ENCODE measurements at places on chromosomes 12 and 14. TPM values are rescaled to one million over a fixed set of nuclear protein-coding genes. Genes with fewer than 3 reads are reported as not detected.
A peak's percentile ranks its signal among the peaks of the same experiment; 100 is the strongest.

Gene OTX2
- not detected for total RNA-seq

Gene DHRS2
- 0.69 TPM for total RNA-seq

DNA sequence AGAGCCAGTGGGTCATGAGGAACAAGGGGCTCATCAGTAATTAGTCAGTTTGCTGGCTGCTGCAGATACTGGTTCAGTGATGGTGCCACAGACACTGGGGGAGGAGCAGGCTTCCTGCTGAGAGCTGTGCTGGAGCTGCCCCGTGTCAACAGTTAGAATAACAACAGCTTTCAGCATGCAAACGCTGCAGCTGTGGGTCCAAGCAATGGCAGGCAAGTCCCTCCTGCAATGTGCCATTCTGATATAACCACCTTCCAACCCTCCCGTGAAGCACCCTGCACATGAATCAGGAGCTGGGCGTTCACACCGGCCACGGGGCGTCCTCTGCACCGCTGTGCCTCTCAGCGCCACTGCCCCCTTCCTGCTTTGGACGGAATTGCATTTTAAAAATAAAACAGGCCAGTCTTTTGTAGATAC lies 258.4 kb upstream of the SFSWAP start:
- no peak for DNase-seq

Gene TRAFD1
- 29.4 TPM for total RNA-seq

- DNase-seq, result no peak
Measured at GRCh38 chr12:69030321-69030720, 97.3 kb upstream of the CPM start.

DNA sequence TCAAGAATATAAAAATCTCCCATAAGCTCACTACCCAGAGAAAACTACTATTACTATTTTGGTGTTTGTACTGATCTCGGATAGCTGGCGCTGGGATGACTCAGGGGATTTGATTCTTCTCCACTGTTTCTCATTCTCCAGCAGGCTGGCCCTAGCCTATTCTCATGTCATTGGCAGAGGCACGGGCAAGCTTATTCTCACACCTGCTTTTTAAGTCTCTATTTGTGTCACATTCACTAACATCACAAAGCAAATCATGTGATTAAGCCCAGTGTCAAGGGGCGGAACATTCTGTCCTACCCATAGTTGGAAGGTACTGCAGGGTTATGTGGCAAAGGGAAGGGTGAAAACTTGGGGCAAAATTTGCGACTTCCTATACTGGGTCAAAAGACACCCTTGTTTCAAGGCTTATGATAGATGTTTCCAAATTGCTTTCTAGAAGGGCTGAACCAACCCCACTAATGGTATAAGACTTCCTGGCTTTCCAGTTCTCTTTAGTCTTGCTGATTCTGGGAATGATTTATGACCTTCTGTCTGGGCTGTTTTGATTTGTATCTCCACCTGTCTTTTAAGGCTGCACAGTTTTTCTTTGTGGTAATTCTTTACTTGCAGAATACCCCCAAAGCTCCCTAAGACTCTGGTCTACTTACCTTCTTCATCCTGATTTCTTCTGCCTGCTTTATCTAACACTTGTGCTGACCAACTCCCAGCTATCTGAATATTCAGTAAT lies 406.4 kb downstream of the NRXN3 start:
- no peak for DNase-seq

GRCh38 chr14:55372825-55373224 lies 38.8 kb downstream of the ATG14 start:
- DNase-seq, result no peak

- no peak for DNase-seq
Measured at GRCh38 chr14:45621731-45622130, 368.7 kb upstream of the MIS18BP1 start.

Gene SYT1
- 1.2 TPM for total RNA-seq

DNA sequence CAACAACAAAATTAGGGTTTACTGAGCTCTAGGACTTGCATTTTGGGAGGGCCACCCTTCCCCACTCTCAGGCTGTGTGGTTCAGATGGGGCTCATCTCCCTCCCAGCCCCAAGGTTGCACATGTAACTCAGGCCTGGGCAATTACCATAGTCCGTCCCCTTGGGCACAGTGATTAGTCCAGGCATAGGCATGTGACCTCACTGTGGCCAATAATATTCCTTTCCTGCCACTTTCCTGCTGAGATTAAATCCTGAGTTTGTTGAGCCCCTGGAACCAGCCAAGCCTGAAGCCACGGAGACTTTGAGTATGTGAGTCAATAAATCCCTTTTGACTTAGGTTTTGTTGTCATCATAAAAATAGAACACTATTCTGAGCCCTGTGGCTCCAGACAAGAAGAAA lies 113.0 kb downstream of the AACS start:
- DNase-seq, result no peak

GRCh38 chr14:45251912-45252311 lies 1.1 kb downstream of the MIS18BP1 start:
- DNase-seq, result no peak

GRCh38 chr14:32513571-32514009 lies 184.5 kb downstream of the AKAP6 start:
- DNase-seq, result no peak

DNA sequence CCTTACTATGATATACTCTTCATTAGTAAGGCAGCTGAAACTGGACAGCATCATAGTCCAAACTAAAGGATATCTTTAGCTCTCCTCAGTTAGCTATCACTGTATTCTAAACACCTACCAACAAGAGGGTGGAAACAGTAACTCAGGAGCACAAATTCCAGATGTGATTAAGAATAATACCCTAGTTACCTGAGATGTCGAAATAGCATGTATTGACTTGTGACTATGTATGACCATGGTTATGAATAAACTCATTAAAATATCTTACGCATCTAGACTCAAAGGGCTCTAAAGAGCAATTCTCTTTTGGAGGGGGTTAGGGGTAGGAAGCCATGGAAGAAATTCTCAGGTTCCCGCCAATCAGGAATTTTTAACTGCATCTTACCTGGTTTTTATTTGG lies 90.8 kb downstream of the C2CD5 start:
- DNase-seq, result no peak

DNA sequence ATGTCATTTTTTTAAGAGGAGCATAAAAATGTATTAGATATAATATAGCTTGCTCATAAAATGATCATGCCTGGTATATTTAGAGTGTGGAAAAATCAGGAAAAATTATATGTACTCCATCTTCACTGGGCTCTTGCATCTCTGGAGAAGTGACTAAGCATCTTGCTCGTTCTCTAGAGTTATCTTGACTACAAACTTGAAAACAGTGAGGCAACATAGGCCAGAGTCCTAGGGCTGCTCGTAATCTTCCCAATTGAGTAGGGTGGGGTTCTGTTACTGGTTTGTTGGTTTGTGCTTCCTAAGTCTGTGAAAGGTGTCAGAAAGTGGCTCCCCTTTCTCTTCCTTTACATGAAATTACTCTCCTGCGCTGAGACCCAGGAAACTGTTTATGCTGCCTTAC lies 46.2 kb downstream of the AACS start:
- DNase-seq, result no peak

GRCh38 chr12:48075832-48076231 lies 30.0 kb downstream of the SENP1 start:
- no peak for DNase-seq

GRCh38 chr14:90444077-90444696 lies 47.4 kb downstream of the CALM1 start:
- DNase-seq, result peak; percentile 98

Gene CCDC177
- not detected for total RNA-seq

DNA sequence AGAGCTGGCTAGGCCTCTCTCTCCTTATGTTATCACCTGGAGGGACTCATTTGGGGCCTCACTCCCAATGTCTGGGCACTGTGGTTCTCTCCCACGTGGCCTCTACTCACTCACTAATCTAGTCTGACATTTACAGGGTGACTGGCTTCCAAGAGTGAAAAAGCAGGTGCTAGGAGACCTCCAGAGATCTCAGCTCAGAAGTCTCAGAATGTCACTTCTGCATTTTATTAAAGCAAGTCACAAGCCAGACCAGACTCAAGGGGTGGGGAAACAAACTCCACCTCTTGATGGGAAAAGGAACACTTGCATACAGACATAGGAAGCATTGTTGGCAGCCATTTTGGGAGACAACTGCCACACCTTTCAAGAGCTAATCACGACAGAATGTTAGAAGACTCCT lies 175.9 kb downstream of the MON2 start:
- no peak for DNase-seq

GRCh38 chr14:89507521-89507920 lies 90.5 kb upstream of the FOXN3 start:
- DNase-seq, result peak; percentile 93

DNA sequence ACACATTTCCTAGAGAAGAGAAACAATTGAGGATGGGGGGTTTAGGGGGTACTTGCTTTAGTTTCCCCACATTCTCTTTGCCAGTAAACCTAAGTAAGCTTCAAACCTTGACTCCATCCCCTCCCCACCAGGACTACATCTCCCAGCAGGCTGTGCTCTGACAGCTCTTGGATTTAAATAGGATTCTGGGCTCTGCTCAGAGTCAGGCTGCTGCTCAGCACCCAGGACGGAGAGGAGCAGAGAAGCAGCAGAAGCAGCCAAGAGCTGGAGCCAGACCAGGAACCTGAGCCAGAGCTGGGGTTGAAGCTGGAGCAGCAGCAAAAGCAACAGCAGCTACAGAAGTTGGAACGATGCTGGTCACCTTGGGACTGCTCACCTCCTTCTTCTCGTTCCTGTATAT lies 20.6 kb downstream of the RDH12 start:
- DNase-seq, result no peak

DNA sequence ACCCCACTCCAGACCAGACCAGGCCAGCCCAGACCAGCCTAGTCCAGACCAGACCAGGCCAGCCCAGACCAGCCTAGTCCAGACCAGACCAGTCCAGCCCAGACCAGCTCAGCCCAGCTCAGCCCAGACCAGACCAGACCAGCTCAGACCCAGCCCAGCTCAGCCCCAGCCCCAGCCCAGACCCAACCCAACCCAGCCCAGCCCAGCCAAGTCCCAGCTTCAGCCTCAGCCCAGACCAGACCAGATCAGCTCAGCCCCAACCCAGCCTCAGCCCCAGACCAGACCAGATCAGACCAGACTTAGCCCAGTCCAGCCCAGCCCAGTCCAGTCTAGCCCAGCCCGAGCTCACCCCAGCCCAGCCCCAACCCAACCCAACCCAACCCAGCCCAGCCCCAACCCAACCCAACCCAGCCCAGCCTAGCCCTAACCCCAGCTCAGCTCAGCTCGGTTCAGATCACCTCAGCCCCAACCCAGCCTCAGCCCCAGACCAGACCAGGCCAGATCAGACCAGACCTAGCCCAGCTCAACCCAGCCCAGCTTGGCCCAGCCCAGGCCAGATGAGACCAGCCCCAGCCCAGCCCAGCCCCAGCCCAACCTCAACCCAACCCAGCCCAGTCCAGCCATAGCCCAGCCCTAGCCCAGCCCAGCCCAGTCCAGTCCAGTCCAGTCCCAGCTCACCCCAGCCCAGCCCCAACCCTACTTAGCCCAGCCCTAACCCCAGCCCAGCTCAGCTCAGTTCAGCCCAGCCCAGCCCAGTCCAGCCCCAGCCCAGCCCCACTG lies 204.7 kb downstream of the BCL11B start:
- DNase-seq, result no peak

DNA sequence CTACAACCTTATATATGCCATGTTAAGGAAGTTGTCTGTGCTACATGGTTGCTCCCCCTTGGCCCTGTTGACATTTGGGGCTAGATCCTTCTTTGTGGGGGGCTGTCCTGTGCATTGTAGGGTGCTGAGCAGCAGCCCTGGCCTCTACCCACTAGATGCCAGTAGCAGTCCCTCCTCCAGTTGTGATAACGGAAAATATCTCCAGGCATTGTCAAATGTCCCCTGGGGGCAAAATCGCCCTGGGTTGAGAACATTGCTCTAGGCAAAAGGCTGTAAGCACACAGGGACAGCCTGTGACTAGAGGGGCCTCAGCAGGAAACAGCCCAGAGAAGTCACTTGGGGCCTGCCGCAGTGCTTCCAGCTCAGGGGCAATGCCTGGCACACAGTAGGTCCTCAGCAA lies 1100.3 kb downstream of the BCL11B start:
- no peak for DNase-seq

GRCh38 chr14:74737753-74738325 lies 24.9 kb downstream of the FCF1 start:
- DNase-seq, result no peak

- DNase-seq, result peak; percentile 99
Measured at GRCh38 chr14:61561657-61562276, 133.5 kb upstream of the HIF1A start.

DNA sequence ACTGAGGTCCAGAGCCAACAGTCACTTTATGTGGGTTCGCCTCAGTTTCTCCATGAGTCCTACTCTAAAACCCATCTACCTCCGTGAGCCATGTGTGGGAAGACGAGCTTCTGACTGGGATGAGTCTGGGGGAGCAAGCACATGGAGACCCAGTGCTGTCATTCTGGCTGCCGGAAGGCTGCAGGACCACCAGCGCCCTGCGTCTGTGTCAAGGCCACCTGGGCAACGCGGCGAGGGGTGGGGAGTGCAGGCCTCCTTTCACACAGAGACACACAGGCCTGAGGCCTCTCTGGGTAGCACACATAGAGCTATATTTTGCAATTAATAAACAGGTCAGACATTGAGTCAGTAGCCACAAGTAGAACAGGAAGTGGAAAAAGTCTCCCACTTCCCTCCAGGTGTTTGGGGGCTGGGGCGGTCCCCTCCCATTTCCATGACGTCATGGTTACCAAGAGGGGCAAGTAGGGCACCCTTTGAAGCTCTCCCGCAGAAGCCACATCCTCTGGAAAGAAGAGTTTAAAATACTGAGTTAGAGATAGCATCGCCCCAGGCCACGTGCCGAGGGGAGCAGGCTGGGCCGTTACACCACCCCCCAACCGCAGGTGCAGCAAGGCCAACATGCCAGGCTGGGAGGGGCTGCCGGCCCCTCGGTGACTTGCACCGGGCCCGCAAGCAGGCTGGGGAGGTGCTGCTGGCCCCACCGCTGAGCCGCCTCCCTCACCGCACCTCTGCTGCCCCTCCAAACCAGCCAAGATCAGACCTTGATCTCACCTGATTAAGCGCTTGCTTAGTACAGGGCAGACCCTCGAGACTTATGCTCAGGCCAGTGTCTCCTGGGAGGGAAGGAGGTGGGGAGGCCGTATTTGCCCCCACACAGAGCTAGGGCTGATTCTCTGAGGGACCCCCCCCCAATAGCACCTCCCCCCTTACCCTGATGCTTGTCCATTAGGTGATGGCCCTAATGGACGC lies 32.7 kb downstream of the DAD1 start:
- DNase-seq, result no peak

- no peak for DNase-seq
Measured at GRCh38 chr12:124538194-124539082, 29.0 kb downstream of the NCOR2 start.

DNA sequence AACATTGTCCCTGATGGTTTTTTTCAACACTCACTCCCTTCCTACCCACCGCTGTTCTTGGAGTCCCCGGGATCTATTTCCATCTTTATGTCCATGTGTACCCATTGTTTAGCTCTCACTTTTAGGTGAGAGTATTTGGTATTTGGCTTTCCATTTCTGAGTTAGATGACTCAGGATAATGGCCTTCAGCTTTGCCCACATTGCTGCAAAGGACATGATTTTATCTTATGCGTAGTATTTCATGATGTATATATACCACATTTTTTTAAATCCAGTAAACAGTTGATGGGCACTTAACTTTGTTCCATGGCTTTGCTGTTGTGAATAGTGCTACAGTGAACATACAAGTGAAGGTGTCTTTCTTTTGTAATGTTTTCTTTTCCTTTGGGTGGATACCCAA lies 123.5 kb upstream of the KITLG start:
- no peak for DNase-seq
